ENCODE measurements at places on chromosomes 12 and 14.

- no peaks in the 10 kb centered on the region for H3K27me3 ChIP-seq
- no peak overlapping the region for H3K4me3 ChIP-seq
- H3K4me1 ChIP-seq, result no peaks in the 10 kb centered on the region
- H3K36me3 ChIP-seq, result no peaks in the 10 kb centered on the region
Measured at GRCh38 chr14:95787941-95788340, 74.0 kb upstream of the TCL1A start.

DNA sequence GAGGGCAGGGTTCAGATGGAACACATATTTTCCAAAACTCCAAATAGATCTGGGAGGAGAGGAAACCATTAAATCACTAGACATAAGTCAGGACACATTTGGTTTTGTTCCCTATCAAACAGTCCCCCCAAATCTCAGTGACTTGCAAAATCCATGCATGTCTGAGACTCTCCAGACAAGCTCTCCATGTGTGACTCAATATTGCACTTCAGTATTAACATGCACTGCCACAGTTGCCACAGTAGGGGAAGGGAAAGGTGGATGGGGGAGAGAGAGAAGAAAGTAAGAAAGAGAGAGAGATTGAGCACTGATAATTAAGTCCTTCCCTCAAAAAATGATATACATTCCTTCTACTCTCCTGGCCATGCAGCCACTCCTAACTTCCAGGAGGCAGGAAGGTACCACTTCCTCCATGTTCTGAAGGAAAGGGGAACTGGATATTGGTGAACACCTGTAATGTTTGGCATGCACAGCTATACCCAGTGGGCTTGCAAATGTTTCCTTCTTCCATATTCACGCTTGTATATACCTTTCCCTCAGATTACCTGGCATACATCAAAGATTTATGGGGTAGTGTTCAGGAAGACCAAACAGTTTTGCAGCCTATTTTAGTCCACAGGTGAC, 310.0 kb downstream of the ZFP36L1 start:
- no peaks in the 10 kb centered on the region for H3K4me1 ChIP-seq
- DNase-seq, result no peak
- no peak overlapping the region for H3K27ac ChIP-seq
- H3K36me3 ChIP-seq, result no peaks in the 10 kb centered on the region

DNA sequence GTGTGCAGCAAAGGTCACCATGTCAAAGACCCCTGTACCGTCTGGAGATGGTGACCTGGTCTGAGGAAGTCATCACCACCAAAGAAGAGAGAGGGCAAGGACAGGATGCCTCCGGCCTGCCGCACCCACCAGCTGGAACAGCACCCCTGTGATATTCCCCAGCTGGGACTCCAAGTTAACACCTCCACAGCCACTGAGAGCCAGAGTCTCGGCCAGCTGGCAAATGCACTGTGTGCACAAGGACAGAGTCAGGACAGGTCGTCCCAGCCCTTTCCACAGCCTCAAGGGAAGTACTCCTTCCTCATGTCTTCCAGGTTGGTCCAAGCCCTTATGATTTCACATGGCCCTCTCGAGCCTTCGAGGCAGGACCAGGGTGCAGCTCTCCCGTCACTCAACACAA, 19.3 kb upstream of the FKBP4 start:
- H3K36me3 ChIP-seq, result no peaks in the 10 kb centered on the region
- no peak overlapping the region for H3K4me3 ChIP-seq
- H3K27me3 ChIP-seq, result no peaks in the 10 kb centered on the region
- H3K4me1 ChIP-seq, result no peaks in the 10 kb centered on the region
- no peak for DNase-seq
- H3K27ac ChIP-seq, result no peak overlapping the region

GRCh38 chr12:96919510-96920210, 12.6 kb downstream of the NEDD1 start:
- H3K27me3 ChIP-seq, result no peaks in the 10 kb centered on the region
- H3K27ac ChIP-seq, result no peak overlapping the region
- H3K36me3 ChIP-seq, result peaks cover 3% of the 10 kb centered on the region
